ENCODE measurements at places on chromosomes 5 and 9. TPM values are rescaled to one million over a fixed set of nuclear protein-coding genes. Genes with fewer than 3 reads are reported as not detected.
A peak's percentile ranks its signal among the peaks of the same experiment; 100 is the strongest.

DNA sequence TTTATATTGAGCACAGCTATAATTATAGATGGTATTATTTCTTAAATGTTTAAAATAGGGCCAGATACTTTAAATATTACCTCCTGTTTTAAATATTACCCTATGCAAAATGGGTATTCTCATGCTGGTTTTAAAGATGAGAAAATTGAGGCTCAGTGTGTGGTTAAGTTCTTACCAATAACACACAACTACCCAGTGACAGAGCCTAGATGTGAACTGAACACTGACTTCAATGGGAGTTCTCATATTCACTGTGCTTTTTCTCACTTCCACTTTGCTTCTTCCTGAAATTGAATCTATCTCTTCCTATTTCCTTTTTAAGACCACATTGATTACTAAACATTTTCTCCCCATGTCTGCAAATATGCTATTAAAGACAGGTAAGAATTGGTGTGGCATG, 135.8 kb upstream of the TUSC1 start:
- no peak overlapping the region for H3K27ac ChIP-seq
- no peaks in the 10 kb centered on the region for H3K36me3 ChIP-seq

GRCh38 chr5:179974946-179975712, 67.4 kb upstream of the TBC1D9B start:
- peaks cover 5% of the 10 kb centered on the region for H3K36me3 ChIP-seq
- no peaks in the 10 kb centered on the region for H3K4me1 ChIP-seq
- H3K27ac ChIP-seq, result no peak overlapping the region
- no peak for DNase-seq
- H3K4me3 ChIP-seq, result no peak overlapping the region

DNA sequence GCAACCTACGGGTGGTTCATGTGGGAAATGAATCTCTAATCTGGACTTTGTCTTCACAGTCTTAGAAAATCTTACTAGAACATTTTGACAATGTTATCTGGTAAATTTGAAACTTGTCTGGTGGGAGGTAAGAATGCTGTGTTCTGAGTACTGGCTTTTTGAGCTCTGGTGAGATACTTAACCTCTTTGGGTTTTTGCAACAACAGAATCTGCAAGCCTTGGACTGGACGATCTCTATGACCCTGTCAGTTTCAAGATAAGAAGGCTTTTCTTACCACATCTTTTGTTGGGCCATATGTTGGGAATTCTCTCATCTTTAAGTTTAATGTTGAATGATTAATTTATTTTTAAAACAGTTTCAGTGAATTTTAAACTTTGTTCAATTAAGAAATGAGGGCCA, 112.9 kb downstream of the GOLPH3 start:
- peaks cover 1% of the 10 kb centered on the region for H3K4me1 ChIP-seq
- DNase-seq, result no peak
- H3K27me3 ChIP-seq, result peaks cover 9% of the 10 kb centered on the region
- no peak overlapping the region for H3K27ac ChIP-seq
- no peak overlapping the region for H3K4me3 ChIP-seq
- no peaks in the 10 kb centered on the region for H3K36me3 ChIP-seq

DNA sequence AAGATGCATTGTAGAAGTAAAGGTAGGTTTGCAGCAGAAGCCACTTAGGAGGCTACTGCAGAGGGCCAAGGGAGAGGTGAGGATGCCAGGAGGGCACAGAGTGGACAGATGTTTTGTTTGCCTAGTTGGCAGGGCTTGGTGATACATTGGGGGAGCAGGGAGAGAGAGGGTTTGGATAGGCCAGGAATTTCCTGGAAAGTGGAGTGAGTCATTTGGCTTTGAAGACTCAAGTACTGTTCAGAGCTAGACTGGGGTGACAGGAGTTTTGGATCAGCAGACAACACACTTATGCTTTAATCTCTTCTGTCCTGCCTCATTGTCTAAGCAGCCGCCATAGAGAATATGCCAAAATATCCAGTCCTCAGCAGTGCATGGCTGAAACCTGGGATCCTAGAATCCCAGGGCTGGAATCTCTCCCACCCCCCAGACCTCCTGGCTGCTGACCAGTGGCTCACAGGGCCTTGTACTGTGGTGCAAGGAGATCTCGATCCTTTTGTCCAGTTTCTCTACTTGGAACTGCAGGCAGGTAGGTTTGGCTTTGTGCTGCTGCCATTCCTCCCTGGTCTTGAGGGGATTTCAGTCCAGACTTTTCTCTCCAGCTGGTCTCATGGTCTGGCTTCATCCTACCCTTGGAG, 11.0 kb downstream of the TMEM268 start:
- H3K27ac ChIP-seq, result peak overlapping the region; percentile 29
- no peak overlapping the region for H3K4me3 ChIP-seq
- peaks cover 27% of the 10 kb centered on the region for H3K4me1 ChIP-seq
- H3K36me3 ChIP-seq, result 0 out of 2 replicates have a peak, but pooled peaks cover 3% of the 10 kb centered on the region
- no peaks in the 10 kb centered on the region for H3K27me3 ChIP-seq

- H3K27ac ChIP-seq, result peak overlapping the region; percentile 90
- peaks cover 33% of the 10 kb centered on the region for H3K36me3 ChIP-seq
- H3K4me3 ChIP-seq, result peak overlapping the region; percentile 94
- no peak for DNase-seq
- peaks cover 3% of the 10 kb centered on the region for H3K27me3 ChIP-seq
Measured at GRCh38 chr9:124262649-124262972, 4.9 kb downstream of the NEK6 start.

GRCh38 chr9:113906411-113907110, 30.5 kb downstream of the ZNF618 start:
- peak overlapping the region; percentile 14 for H3K27ac ChIP-seq
- H3K4me3 ChIP-seq, result no peak overlapping the region
- H3K27me3 ChIP-seq, result peaks cover 2% of the 10 kb centered on the region
- peaks cover 16% of the 10 kb centered on the region for H3K36me3 ChIP-seq

DNA sequence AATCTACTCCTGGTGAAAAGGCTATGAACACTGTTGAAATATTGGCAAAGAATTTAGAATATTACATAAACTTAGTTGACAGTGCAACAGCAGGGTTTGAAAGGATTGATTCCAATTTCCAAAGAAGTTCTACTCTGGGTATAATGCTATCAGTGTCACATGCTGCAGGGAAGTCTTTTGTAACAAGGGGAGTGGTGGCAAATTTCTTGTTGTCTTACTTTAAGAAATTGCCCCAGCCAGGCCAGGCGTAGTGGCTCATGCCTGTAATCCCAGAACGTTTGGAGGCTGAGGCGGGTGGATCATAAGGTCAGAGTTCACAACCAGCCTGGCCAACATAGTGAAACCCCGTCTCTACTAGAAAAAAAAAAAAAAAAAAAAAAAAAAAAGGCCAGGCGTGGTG, 86.3 kb upstream of the OTULINL start:
- H3K4me3 ChIP-seq, result no peak overlapping the region
- peaks cover 60% of the 10 kb centered on the region for H3K36me3 ChIP-seq
- H3K27me3 ChIP-seq, result peaks cover 47% of the 10 kb centered on the region
- peak overlapping the region; percentile 61 for H3K27ac ChIP-seq

GRCh38 chr5:166977911-166978422, 1313.5 kb upstream of the WWC1 start:
- no peak overlapping the region for H3K4me3 ChIP-seq
- no peak overlapping the region for H3K27ac ChIP-seq
- H3K4me1 ChIP-seq, result no peaks in the 10 kb centered on the region
- H3K27me3 ChIP-seq, result no peaks in the 10 kb centered on the region

DNA sequence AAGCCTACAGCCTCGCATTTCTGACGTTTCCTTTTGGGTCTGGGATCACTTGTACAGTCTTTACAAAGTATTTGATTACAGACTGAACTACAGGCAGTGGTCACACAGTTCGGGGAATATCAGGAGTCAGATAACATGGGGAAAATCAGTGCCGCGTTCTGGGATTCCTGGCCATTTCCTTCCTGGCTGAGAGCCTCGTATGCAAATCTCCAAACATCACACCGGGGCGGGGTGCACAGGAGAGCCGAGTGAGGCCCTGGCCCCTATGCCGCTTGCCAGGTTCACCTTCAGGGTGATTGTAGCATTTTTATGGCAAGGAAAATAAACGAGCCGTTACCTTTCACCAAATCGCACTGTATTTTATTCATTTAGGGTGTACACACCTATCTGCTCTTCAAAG, 29.6 kb upstream of the SLC9A3 start:
- no peak overlapping the region for H3K27ac ChIP-seq
- H3K4me3 ChIP-seq, result no peak overlapping the region
- H3K36me3 ChIP-seq, result no peaks in the 10 kb centered on the region
- H3K27me3 ChIP-seq, result peaks cover 15% of the 10 kb centered on the region
- no peaks in the 10 kb centered on the region for H3K4me1 ChIP-seq

DNA sequence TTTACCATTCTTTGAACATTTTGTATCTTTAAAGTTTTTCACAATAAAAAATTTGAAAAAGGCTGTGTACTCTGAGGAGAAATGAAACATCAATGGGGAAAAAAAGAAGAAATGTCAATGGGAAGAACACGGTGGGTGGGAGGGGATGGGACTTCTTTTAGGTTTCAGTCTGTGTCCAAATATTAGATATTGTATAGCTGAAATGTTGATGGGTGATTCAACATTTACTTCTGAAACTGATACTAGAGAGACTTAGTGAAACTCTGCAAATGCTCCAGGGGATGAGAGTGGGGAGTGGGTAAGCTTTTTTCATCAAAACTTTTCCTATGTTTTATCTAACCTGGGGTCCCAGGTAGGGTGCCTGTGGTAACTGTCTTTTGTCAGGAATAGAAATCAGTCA, 311.9 kb downstream of the MAN2A1 start:
- H3K4me3 ChIP-seq, result no peak overlapping the region
- no peaks in the 10 kb centered on the region for H3K27me3 ChIP-seq
- DNase-seq, result no peak
- H3K36me3 ChIP-seq, result no peaks in the 10 kb centered on the region
- H3K4me1 ChIP-seq, result peaks cover 5% of the 10 kb centered on the region
- no peak overlapping the region for H3K27ac ChIP-seq

- peak overlapping the region; percentile 100 for H3K4me3 ChIP-seq
- H3K27ac ChIP-seq, result peak overlapping the region; percentile 60
- peaks cover 25% of the 10 kb centered on the region for H3K36me3 ChIP-seq
- H3K4me1 ChIP-seq, result peaks cover 38% of the 10 kb centered on the region
- DNase-seq, result peak; percentile 8
- no peaks in the 10 kb centered on the region for H3K27me3 ChIP-seq
Measured at GRCh38 chr5:6634788-6635430, 1.7 kb downstream of the SRD5A1 start.

- DNase-seq, result peak; percentile 72
- no peaks in the 10 kb centered on the region for H3K27me3 ChIP-seq
- H3K4me1 ChIP-seq, result peaks cover 31% of the 10 kb centered on the region
- no peak overlapping the region for H3K4me3 ChIP-seq
Measured at GRCh38 chr9:18255158-18255629, 218.8 kb upstream of the ADAMTSL1 start.

DNA sequence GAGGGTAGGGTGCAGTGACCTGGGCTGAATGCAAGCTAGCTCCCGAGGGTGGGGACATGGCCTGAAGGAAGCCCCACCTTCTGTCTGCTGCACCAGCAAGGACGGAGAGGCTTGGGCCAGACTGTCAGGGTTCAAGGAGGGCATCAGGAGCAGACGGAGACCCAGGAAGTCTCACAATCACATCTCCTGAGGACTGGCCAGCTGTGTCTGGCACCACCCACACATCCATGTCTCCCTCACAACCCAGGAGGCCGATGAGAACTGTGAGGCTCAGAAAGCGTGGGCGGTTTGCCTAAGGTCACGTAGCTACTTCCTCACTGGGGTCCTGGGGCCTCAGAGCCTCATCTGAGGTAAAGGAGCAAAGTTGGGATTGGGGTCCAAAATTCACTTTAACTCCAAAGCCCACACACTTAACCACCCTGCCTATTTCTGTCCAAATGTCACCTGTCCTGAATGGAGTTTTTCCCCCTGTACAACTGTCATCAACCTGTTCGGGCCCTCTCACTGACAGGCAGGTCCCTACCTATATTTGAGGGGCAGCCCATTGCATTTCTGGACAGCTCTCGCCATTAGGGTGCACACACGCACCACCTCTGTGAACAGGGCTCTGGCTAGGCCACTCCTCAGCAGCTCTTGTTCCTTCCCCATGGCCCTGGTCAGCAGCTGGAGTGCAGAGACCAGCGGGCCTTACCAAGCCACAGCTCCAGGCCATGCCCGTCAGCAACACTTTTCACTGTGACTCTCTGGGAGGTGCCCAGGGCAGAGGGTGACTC, 3.4 kb downstream of the IL13 start:
- no peak for DNase-seq
- no peak overlapping the region for H3K27ac ChIP-seq
- H3K4me1 ChIP-seq, result no peaks in the 10 kb centered on the region
- no peak overlapping the region for H3K4me3 ChIP-seq
- H3K36me3 ChIP-seq, result no peaks in the 10 kb centered on the region

PTGES2 gene
- 68.8 TPM for total RNA-seq

PCDHGC5 gene
- 2.3 TPM for total RNA-seq

MRRF gene
- total RNA-seq, result 28.6 TPM

FAM78A gene
- 0.76 TPM for total RNA-seq
